GDM1 (cell line): ENCODE measurements at places on chromosomes 1 and 21.

- DNase-seq = no peak
These were observed 12.0 kb downstream of the MIIP start for GRCh38 chr1:12031039-12031980.

GRCh38 chr1:217535601-217536377 is 95.1 kb downstream of the GPATCH2 start:
- no peak for DNase-seq

GRCh38 chr1:33606272-33606671 is 133.8 kb downstream of the ZSCAN20 start:
- DNase-seq = no peak

- no peak for DNase-seq
These were observed 210.3 kb downstream of the PTPRC start for GRCh38 chr1:198849093-198849492.

- DNase-seq = no peak
These were observed 26.4 kb downstream of the PRKAA2 start for GRCh38 chr1:56671542-56671941.

- DNase-seq = no peak
These were observed 41.7 kb downstream of the WDR4 start for GRCh38 chr21:42837421-42838211.

DNA sequence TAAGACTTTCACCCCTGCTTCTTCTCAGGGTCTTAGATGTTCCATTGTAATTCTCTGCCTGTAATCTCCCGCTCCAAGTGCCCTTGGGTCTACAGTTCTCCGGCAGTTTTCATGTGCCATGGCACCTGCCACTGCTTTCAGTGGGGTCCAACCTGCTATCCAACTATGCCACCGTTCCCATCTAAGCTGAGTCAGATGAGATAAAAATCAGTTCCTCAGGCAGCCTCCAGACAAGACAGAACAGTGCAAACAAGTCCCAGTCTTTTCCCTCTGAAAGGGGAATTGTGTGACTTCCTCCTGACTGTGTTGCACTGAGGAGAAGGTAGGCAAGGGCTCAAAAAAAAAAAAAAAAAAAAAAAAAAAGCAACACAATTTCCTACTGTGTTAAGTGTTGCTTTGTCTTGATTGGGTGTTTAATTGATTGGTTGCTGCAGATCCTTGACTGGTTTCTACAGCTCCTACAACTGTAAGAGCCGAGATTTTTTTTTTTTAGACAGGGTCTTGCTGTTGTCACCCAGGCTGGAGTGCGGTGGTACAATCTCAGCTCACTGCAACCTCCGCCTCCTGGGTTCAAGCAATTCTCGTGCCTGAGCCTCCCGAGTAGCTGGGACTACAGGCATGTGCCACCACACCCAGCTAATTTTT is 50.7 kb downstream of the EBNA1BP2 start:
- no peak for DNase-seq
